ENCODE measurements at places on chromosomes 7 and 10. TPM values are rescaled to one million over a fixed set of nuclear protein-coding genes. Genes with fewer than 3 reads are reported as not detected.

Gene AKR1B1
- 98.1 TPM for total RNA-seq

Gene OPN1SW
- total RNA-seq: not detected

Gene ATOH7
- not detected for total RNA-seq

Gene LRRC61
- 12.8 TPM for total RNA-seq

Gene BAIAP2L1
- 0.40 TPM for total RNA-seq

Gene ANXA8L1
- 0.15 TPM for total RNA-seq

Gene DENND11
- 24.0 TPM for total RNA-seq

Data from activated CD4-positive, alpha-beta T cell treated with anti-CD3 and anti-CD28 coated beads, Interleukin-2, amount 10 ng/mL, durations not matched to agents 7 days and 5 days (primary cell).